ENCODE measurements at places on chromosomes 3 and 15.
A peak's percentile ranks its signal among the peaks of the same experiment; 100 is the strongest.

DNA sequence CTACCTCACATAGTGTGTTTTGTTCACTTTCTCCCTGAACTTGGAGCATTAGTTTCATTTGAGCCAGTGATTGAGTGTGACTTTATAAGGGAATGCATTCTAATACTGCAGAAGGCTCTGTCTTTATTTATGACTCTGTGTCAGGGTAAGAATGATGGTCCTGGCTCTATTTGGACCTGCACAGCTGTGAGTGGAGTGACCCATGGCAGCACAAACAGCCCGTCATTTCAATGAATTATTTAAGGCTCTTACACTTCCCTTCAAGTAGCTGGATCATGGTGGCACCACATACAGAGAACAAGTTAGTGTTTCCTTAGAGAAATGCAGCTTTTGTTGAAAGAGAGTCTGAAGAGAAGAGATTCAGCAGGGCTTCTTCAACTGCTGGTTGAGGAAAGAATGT is 16.4 kb downstream of the TMEM108 start:
- no peak for DNase-seq

- no peak for DNase-seq
Measured at GRCh38 chr3:132342183-132342582, 25.0 kb downstream of the ACP3 start.

DNA sequence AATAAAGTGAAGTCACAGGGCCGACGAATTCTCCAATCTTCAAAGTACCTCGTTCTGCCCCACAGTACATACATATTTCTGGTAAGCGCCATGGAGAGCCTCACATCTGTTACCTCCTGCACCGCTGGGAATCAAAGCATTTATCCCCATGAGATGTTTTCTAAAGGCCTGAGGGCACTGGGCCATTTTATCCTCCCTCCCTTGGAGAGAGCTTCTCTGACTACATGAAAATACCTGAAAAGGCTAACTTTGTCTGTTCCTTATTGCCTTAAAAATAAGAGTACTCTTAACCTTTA is 148.1 kb downstream of the RORA start:
- DNase-seq = no peak

- no peak for DNase-seq
Measured at GRCh38 chr3:150681057-150681456, 22.7 kb downstream of the ERICH6 start.

- peak; percentile 18 for DNase-seq
Measured at GRCh38 chr3:43043071-43043766, 62.7 kb downstream of the POMGNT2 start.

- DNase-seq = no peak
Measured at GRCh38 chr15:31893780-31894179, 136.5 kb upstream of the CHRNA7 start.

GRCh38 chr3:52570076-52570475 is 33.7 kb downstream of the UQCC5 start:
- peak; percentile 81 for DNase-seq

DNA sequence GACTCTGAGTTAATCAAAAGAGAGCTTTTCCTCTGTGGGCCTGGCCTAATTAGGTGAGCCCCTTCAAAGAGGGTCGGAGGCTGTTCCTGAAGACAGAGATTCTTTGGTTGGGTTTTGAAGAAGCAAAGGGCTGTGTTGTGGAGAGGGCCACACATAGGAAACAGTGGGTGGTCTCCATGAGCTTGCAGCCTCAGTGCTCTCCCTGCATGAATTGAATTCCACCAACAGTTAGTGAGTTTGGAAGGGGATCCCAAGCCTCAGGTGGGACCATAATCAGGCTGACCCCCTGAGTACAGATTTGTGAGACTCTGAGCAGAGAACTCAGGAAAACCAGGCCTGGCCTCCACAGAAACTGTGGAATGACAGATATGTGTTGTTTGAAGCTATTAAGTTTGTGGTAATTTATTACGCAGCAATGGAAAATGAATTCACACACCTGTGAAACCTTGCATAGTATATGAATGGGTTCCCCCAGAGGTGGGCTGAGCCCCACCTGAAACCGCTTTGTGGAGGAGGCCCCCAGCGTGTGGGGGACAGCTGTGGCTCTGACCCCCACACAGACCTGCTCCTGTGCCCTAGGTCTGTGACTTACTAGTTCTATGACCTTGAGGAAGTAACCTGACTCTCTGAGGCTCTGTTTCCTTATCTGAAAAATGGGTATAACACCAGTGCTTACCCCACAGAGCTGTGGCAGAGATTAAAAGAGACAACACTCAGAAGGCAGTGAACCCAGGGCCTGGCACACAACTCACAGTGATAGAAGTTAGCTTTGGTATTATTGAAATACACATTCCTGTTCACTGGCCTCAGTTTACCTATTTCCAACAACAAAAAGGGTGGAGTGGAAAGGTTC is 431.3 kb downstream of the FOXP1 start:
- no peak for DNase-seq

DNA sequence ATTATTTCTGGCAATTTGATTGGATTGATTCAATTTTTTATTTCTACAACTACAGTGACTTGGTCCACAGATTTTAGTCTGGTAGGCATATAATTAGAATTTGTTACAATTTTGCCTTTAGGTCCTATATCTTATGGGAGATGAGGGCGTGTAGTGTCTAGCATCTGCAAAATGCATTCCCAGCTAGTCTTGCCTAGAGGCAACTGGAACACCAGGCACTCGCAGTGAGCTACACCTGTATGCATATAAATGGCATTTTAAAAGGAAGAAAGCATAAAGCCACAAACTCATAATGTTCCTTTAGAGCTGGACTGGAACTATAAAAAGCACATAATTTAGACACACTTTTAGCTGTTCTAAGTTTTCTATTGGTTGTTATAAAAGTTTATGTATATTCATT is 17.9 kb upstream of the SPPL2A start:
- DNase-seq = no peak

DNA sequence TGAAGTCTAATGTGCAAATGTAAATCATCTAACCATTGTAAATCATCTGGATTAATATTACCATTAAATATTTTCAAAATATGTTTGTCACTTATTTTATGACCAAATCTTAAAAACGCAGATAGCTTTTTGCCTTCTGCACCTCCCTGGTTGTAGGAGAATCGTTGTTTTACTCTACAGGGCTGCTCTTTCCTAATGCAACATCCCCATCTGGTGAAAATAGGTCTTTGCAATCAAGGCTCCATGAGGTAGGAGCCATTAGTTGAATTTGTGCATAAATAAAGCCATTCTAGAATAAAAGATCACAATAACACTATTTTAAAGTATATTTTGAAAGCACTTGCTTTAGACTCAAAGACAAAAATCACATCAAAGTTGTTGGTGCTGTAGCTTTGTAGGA is 535.6 kb upstream of the AGTR1 start:
- DNase-seq = peak; percentile 3

- DNase-seq = no peak
Measured at GRCh38 chr3:160886421-160886820, 130.4 kb downstream of the PPM1L start.

DNA sequence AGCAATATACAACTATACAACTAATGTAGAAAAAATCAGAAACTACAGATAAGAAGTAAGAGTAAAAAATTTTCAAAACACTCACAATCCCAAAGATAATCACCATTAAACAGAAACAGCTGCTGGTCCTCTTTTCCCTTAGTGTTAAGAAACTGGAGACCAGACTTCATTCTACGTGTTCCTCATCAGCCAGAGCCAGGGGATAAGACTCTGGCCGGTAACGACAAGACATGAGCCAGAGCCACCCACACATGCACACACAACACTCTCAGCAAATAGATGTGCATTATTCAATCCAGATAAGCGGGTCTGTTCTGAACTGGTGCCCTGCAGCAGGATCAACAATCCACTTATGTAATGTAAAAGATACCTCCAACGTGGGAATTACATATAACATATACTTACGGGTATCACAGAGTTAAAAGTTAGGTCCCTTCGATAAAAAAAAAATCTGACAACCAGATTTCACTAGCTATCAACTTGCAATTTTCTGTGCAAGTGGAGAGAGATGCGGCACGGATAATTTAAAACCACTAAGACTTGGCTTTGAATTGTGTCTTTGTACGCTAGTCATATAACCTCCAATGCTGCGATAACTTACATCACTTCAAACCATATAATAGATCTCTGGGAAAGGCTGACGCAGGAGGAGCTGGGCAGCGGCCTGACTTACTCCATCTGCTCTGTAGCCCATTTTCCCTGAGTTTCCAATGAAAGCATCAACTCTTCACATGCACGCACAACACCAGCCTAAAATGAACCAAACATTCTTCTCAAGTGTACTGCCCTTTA is 17.8 kb downstream of the PRICKLE2 start:
- peak; percentile 55 for DNase-seq

DNA sequence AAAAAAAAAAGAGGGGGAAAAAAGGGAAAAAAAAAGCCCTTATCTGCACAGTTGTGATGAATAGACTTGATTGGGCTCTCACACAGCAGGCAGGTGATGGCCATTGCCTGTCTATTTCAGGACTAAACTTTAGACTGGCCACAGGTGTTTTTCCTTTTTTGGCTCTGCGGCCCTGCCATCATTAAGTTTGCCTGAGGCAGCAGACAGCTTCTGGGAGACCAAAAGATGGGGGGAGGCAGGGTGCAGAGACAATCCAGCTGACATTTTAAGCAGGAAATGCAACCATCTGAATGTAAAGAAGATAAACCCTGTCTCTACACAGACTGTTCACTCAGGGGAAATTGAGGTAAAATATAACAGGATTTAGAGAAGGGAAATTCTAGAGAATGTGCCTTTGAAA is 295.0 kb upstream of the KCNH8 start:
- no peak for DNase-seq

All from iris pigment epithelial cell (primary cell).